OCI-LY7 (cell line): ENCODE measurements at places on chromosomes 1 and 21. TPM values are rescaled to one million over a fixed set of nuclear protein-coding genes. Genes with fewer than 3 reads are reported as not detected.

- no peak for DNase-seq
These were observed 2.6 kb downstream of the KCNAB2 start for GRCh38 chr1:6048179-6048867.

- DNase-seq, result peak; percentile 5
These were observed 50.8 kb downstream of the CAPN9 start for GRCh38 chr1:230797942-230798365.

GRCh38 chr1:32099426-32099825 lies 8.4 kb upstream of the KPNA6 start:
- DNase-seq, result no peak

DNA sequence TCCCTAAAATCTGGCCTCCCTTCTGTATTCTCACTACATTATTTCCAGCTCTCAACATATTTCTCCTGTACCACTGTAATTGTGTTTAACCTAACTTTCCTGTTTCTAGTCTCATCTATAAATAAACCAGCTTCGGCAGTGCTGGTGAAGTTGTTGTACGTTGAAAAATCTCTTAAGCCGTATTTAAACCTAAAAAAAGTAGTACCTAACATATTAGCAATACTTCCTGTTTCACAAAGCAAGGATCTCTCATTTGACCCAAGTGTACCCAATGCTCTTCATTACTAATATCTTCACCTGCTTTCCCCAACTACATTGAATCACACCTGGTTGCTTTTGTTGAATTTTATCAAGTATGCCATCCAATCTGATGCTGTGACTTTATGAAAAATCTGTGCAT lies 42.2 kb upstream of the RGS21 start:
- no peak for DNase-seq

DNA sequence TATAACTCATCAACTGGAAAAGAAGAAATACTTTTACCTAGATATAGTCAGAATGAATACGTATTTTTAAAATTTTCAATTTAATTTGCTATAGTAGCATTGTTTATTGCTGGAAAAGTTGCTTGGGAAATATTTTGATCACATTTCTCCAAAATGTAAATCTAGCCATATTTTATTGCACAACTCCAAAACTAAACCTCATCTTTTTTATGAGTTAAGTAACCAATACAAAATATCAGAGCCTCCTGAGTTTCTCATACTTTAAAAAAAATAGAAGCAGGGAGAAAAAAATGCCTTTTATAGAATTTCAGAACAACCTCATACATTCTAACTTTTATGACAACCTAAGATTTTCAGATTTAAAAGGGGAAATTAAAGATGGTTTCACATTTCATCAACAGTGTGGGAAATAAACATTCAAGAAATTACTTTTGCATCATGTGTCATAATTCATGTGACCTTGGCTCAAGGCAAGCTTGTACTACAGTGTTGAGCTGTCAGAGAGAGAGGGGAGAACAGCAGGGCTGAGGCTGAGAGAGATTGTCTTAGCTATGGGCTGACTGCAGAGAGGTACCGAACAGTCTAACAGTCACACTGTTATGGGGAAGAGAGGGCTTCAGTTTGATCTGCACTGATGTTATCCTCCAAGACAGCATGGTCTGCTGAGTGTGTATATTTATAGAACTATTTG lies 519.0 kb downstream of the LTN1 start:
- DNase-seq, result no peak

DNA sequence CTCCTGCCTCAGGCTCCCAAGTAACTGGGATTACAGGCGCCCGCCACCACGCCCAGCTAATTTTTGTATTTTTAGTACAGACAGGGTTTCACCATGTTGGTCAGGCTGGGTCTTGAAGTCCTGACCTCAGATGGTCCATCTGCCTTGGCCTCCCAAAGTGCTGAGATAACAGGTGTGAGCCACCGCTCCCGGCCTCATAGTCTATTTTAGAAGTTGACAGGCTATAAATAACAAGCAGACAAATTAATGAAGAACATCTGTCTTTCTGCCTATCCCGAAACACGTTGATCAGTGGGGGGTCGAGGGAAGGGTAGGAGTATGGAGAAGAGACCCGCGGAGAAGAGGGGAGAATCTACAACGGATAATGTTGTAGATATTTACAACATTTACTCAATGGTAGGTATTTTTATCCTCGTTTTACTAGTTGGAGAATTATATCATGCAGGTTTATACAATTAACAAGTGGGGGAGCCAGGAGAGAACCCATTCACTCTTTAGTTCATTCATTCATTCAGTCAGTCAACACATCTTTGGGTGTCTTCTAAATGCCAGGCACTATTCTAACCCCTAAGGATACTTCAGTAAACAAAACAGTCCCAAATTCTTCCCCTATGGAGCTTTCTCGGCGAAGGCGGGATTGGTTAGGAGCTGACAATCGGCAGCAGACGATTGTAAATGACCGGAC lies 497 bp upstream of the IFNAR2 start:
- DNase-seq, result no peak

- no peak for DNase-seq
These were observed 428.0 kb upstream of the CAMK1G start for GRCh38 chr1:209155546-209155945.

GRCh38 chr1:36669262-36669661 lies 186.5 kb upstream of the CSF3R start:
- no peak for DNase-seq

- DNase-seq, result peak; percentile 45
These were observed 95.0 kb downstream of the TEX35 start for GRCh38 chr1:178607718-178608408.

DNA sequence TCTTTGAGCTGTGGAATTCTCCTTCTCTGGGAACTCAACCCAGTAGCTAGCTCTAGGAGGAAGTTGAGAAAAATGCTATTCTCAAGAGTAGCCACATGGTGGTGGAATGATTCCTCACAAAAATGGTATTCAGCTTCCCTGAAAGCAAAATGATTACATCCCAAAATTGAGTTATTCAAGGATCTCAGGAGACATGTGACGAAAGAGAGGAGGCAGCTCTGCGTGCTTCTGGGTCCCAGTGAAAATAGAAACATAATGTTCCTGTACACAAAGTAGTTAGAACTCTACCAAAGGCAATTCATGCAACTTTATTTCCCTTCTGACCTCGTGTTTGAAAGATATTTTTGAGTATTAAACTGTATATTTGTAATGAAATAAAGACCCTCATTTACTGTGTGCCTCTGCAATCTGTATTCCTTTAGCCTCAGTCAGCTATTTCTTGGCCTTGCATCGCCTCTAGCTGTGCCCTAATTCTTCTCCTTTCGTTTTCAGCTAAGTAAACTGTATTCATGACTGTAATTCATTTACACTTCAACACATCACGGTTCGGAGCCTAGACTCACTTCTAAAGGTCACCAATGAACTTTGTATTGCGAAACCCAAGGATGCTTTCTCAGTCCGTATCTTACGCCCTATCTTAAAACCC lies 167.3 kb downstream of the FASLG start:
- DNase-seq, result peak; percentile 53

GRCh38 chr1:4585216-4585615 lies 69.2 kb upstream of the AJAP1 start:
- peak; percentile 50 for DNase-seq

DNA sequence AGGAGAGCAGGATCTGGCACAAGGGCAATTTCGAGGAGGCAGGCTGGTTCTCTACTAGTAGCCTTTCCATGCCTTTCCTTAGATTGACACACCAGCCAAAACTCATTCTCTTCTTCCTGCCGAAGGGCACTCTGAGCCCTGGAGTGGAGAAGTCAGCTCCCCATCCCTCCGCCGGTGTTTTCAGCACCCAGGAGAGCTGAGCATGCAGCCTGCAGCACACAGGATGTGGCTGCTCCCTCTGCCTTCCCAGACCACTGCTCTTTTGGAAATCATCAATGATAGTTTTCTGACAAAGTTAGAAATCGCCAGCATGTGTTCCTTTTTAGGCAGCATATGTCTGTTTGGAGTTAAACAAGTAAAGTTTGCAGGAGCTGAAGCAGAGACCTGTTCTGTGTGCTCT lies 11.7 kb downstream of the RNU5D-1 start:
- no peak for DNase-seq

OPTC gene
- not detected in 2 replicates for total RNA-seq

FCN3 gene
- total RNA-seq, result not detected in 2 replicates

COL24A1 gene
- 0.07 and 0.23 TPM in 2 replicates for total RNA-seq
